ENCODE measurements at places on chromosomes 12 and 14. TPM values are rescaled to one million over a fixed set of nuclear protein-coding genes. Genes with fewer than 3 reads are reported as not detected.
A peak's percentile ranks its signal among the peaks of the same experiment; 100 is the strongest.

KRT6C gene
- not detected for total RNA-seq

LRP1-AS gene
- not detected for total RNA-seq

DNA sequence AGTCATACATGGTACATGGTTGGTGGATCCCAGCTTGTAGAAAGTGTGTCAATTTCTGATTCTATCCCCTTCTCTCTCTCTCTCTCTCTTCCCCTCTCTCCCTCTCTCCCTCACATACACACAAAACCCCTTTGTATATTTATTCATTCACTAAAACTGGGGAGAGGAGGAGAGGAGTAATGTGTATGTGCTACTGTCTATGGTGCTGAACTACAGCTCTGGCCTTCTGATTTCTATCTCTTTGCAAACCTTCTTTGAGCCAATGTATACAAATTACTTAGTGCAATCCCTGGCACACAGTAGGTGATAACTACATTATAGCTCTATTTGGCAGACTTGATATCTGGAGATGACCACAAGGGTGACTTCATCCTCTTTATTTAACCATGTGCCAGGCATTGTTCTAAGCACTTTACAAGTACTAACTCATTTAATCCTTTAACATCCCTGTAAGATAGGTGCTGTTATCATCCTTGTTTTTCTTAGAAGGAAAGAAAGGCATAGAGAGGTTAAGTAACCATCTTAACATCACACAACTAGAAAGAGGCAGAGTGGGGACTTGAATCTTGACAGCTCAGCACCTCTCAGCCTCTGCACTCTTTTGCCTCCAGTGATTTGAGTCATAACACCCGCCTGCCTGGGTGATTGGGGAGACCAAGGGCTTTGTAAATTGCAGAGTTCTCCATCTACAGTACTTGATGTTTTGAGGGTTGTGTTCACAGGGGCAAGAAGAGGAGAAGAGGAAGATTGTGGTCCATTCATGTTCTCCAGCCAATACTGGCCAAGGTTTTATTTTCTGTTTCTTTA, 21.3 kb downstream of the RPH3A start:
- no peak for DNase-seq
- H3K27me3 ChIP-seq: no peaks in the 10 kb centered on the region
- no peaks in the 10 kb centered on the region for H3K36me3 ChIP-seq
- H3K4me1 ChIP-seq: no peaks in the 10 kb centered on the region
- H3K27ac ChIP-seq: no peak overlapping the region

TRPV4 gene
- total RNA-seq: 6.0 TPM

NGB gene
- total RNA-seq: not detected

EGLN3 gene
- 22.5 TPM for total RNA-seq

GRCh38 chr12:132021031-132021871, 71.5 kb downstream of the EP400 start:
- no peak overlapping the region for H3K4me3 ChIP-seq
- no peak overlapping the region for H3K27ac ChIP-seq
- no peak for DNase-seq
- no peaks in the 10 kb centered on the region for H3K4me1 ChIP-seq

DNA sequence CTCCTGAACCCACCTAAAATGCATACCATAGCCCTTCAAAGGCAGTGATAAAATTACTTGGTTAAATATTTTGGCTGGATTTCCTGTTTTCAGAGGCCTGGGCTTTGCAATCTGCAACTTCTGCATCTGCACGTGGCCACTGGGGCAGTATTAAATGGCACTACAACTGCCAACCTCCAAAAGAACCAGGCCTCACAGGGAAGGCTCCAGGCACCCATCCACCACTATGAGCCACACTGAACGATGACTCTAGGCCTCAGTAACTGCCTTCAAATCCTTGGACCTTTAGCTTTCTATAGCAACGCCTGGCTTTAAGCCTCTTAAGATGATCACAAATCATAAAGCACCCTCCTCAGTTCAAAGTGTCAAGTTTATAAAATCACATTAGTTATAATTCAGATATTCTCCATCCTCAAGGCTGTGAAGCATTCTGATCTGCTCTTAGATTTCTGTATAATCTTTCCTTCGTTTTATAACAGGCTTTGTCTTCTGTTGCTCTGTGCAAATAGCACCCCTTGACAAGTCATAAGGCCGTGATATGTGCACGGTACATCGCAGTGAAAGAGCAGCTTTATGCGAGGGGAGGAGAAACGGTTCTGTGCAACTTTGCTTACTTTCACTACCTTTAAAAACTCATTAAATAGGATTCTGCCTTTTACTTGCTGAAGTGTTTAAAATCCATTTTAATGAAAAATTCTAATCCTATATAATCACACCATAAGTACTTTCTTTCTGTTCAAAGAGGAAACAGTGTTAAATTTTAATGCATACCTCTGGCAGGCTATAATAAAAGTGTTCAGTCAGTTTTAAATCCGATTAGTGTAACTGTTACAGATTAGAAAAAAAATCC, 196.4 kb upstream of the G2E3 start:
- no peak overlapping the region for H3K27ac ChIP-seq
- H3K4me1 ChIP-seq: no peaks in the 10 kb centered on the region
- no peaks in the 10 kb centered on the region for H3K36me3 ChIP-seq
- no peaks in the 10 kb centered on the region for H3K27me3 ChIP-seq
- no peak overlapping the region for H3K4me3 ChIP-seq

DNA sequence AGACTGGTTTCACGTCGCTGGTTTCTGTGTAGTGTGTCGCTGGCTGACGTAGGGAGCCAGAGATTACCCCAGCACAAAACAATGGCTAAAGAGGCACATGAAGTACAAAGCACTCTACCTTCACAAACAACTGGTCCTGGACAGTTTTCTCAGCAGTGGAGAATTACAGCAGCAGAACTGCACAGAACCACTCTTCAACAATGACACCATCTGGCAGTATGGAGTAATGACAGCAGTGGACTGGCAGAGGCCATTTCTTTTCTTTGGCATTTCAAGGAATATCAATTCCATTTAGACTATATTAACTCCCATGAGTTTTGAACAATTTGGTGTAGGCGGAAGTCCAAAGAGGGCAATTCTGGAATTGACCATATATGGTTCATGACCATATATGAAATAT, 1074.1 kb downstream of the AACS start:
- no peak for DNase-seq
- H3K27me3 ChIP-seq: no peaks in the 10 kb centered on the region
- no peaks in the 10 kb centered on the region for H3K4me1 ChIP-seq
- no peak overlapping the region for H3K27ac ChIP-seq
- H3K36me3 ChIP-seq: no peaks in the 10 kb centered on the region
- H3K4me3 ChIP-seq: no peak overlapping the region

DNA sequence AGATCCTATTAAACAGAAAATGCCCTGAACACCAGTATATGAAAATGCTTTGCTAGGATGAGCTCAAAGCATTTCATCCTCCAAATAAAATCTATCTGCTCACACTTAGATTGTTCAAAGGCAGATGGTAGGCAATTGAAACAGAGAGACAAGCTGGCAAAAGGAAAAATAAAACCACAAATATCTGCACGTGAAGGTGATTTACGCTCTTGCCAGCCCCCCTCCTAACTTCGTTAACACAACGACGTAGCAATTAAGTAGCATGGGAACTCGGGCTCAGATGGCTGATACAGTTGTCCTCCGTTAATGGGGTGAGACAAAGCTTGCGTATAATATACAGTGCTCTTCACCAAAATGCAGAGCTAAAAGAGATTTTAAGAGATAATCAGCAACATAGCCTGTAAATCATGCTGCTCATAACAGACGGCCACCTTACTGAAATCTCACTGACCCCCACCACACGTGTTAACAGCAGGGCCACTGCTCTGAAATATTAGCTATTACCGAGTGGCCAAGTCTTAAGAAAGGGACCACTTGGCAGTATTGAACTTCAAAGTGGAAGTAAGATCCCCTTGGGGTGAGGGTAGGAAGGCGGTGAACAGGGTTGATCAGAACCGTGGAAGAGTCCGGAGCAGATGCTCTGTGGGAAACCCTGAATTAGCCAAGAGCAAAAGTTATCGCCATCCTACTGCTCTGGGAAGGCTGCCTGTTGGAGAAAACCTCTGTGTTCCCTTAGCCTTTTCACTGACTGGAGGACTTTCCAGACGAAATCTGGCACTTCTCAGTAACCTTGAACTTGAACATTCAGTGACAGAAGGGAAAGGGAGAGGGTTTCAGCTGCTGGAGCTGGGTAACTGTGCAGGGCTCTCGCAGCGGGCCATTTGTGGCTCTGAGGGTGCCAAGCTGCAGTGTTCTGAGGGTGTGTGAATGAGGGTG, 23.1 kb downstream of the ETV6 start:
- H3K27ac ChIP-seq: no peak overlapping the region
- no peak overlapping the region for H3K4me3 ChIP-seq

DNA sequence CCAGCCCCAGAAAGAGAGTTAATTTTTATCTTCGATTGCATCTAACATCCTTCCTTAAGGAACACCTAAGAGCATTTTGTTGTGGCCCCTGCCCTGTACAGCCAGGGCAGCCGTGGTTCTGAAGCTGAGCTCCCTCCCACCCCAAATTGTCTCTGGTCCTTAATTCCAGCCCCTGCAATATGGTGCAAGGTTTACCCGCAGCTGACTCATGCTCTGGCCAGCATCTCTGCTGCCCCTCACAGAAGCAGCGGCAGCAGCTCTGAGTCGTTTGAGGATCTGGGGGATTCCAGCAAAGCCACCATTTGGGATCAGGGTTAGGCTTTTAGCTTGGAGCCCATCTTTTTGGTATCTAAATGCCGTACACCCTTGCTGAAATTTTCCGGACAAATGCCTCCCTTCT, 3.3 kb downstream of the DLK1 start:
- H3K27ac ChIP-seq: no peak overlapping the region
- DNase-seq: no peak
- H3K27me3 ChIP-seq: peaks cover 26% of the 10 kb centered on the region
- no peaks in the 10 kb centered on the region for H3K36me3 ChIP-seq
- H3K4me3 ChIP-seq: no peak overlapping the region

DNA sequence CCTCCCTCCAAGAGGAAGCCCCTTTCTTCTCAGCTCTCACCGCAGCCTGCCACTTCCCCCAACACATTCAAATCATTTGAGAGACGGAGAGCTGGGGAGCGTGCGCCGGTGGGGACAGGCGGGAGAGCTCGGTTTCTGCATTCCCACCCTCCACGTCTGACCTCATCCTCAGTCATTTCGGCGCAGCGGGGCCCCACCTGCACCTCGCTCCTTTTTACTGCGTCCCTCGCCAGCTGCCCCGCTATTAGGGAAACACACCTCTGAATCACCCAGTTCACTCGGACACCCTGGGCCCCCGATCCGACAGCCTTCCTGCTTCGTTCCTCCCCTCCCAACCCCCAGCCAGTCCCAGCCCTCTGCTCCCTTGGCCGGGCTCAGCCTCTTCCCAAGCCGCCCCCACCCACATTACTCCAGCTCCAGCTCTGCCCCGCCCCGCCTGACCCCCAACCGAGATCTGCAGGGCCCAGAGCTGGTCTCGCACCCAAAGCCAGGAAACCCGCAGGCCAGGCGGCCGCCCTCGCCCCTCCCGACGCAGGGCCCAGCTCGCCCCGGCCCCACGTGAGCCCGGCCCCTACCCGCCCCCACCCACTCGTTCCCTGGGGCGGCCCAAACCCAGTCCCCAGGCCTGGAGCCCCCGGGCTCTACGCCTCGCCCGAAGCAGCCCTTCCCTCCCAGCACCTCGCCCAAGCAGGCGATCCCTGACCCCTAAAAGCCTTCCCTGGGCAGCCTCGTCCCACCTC, 783 bp downstream of the CORO1C start:
- no peaks in the 10 kb centered on the region for H3K27me3 ChIP-seq
- peak overlapping the region; percentile 62 for H3K4me3 ChIP-seq
- H3K36me3 ChIP-seq: no peaks in the 10 kb centered on the region
- DNase-seq: peak; percentile 73
- H3K27ac ChIP-seq: peak overlapping the region; percentile 95

GRCh38 chr12:131327521-131328488, 374.1 kb downstream of the ADGRD1 start:
- H3K36me3 ChIP-seq: no peaks in the 10 kb centered on the region
- H3K27me3 ChIP-seq: no peaks in the 10 kb centered on the region
- no peaks in the 10 kb centered on the region for H3K4me1 ChIP-seq
- H3K27ac ChIP-seq: no peak overlapping the region
- no peak for DNase-seq

CLEC6A gene
- not detected for total RNA-seq

DIO3 gene
- total RNA-seq: 0.94 TPM

GRCh38 chr12:84553331-84554117, 359.1 kb downstream of the SLC6A15 start:
- H3K27me3 ChIP-seq: no peaks in the 10 kb centered on the region
- H3K4me3 ChIP-seq: no peak overlapping the region
- H3K36me3 ChIP-seq: no peaks in the 10 kb centered on the region
- H3K4me1 ChIP-seq: no peaks in the 10 kb centered on the region
- no peak overlapping the region for H3K27ac ChIP-seq
- DNase-seq: no peak

- no peaks in the 10 kb centered on the region for H3K4me1 ChIP-seq
- no peak overlapping the region for H3K27ac ChIP-seq
- DNase-seq: no peak
- no peaks in the 10 kb centered on the region for H3K27me3 ChIP-seq
Observed at GRCh38 chr12:65963862-65964240, 139.6 kb downstream of the HMGA2 start.

DNA sequence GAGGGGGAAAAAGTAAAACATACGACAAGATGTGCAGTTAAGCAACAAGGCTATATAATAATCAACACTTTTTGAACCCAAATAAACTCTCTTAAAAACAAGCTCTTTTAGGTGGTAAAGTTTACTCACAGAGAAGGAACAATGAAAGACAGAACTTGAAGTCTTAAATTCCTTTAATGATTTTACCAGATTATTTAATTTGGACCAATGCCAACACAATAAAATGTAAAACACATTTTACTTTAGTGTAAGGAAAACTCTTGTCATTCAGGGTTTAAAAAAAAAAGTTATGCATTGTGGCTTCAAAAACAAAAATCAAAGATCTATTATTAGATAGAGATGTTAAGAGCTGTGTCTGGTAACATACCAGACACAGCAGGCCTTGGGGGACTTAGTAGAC, 13.1 kb downstream of the TSPAN8 start:
- no peak overlapping the region for H3K27ac ChIP-seq
- no peaks in the 10 kb centered on the region for H3K4me1 ChIP-seq
- no peak overlapping the region for H3K4me3 ChIP-seq
- no peaks in the 10 kb centered on the region for H3K36me3 ChIP-seq
- DNase-seq: no peak
- no peaks in the 10 kb centered on the region for H3K27me3 ChIP-seq

GRCh38 chr14:25032092-25032784, 17.7 kb downstream of the STXBP6 start:
- no peaks in the 10 kb centered on the region for H3K36me3 ChIP-seq
- H3K4me3 ChIP-seq: peak overlapping the region; percentile 29
- no peaks in the 10 kb centered on the region for H3K27me3 ChIP-seq
- no peaks in the 10 kb centered on the region for H3K4me1 ChIP-seq

BATF gene
- total RNA-seq: 3.7 TPM

GRCh38 chr12:109934026-109934425, 34.0 kb downstream of the TCHP start:
- no peak overlapping the region for H3K4me3 ChIP-seq
- no peaks in the 10 kb centered on the region for H3K4me1 ChIP-seq
- no peaks in the 10 kb centered on the region for H3K27me3 ChIP-seq
- DNase-seq: no peak
- peaks cover 37% of the 10 kb centered on the region for H3K36me3 ChIP-seq

PROX2 gene
- total RNA-seq: not detected

ADAMTS20 gene
- not detected for total RNA-seq

GRCh38 chr12:107660861-107661415, 24.7 kb upstream of the PWP1 start:
- no peak overlapping the region for H3K4me3 ChIP-seq
- no peak overlapping the region for H3K27ac ChIP-seq
- H3K27me3 ChIP-seq: no peaks in the 10 kb centered on the region
- H3K4me1 ChIP-seq: no peaks in the 10 kb centered on the region
- no peak for DNase-seq
